ENCODE measurements at places on chromosomes 3 and 15.

DNA sequence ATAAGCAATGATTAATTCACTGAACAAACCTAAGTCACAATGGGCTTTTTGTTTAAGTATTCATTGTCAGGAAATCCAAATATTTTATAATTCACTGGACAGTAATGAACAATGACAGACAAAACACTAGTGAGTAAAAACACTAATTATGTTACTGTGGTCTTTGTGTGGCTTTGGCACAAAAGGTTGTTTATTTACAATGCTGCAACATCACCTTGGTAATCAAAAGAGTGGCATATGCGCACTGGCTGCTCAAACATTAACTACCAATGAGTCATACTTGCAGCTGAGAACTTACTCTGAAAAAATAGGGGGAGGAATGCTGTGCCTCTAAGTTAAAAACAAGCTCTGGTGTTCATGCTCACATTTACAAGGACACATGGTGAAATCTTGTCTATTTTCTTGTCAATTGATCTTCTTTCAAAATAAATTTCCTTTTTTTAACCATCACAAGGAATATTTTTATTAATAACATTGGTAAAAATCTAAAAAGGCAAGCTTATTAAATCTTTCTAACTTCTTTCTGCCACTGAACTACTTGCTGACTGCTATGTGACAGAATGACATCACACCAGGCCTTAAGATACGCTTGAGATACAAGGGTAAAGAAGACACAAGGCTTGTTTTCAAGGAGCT lies 85.2 kb upstream of the PPIB start:
- DNase-seq: no peak

- DNase-seq: peak; percentile 29
Measured at GRCh38 chr3:133038089-133038730, at the start of gene TMEM108. Gene TMEM108 (plus strand): TSS chr3:133038391.

DNA sequence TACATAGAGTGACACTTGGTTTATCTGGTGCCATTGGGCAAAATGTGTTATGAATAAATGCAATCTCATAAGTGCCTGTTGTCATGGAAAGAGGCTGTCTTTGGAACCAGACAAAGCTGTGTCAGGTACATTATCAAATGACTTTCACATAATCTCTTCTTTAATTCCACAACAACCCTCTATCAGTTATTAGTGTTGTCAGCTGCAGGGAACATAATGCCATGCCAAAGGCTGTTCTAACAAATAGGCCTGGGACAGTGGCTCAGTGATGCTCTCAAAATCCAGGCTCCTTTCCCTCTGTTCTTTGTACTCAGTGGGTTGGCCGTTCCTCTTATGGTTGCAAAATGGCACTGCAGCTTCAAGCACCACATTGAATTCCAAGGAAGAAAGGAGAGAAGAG lies 91.8 kb downstream of the ADAMTSL3 start:
- no peak for DNase-seq

DNA sequence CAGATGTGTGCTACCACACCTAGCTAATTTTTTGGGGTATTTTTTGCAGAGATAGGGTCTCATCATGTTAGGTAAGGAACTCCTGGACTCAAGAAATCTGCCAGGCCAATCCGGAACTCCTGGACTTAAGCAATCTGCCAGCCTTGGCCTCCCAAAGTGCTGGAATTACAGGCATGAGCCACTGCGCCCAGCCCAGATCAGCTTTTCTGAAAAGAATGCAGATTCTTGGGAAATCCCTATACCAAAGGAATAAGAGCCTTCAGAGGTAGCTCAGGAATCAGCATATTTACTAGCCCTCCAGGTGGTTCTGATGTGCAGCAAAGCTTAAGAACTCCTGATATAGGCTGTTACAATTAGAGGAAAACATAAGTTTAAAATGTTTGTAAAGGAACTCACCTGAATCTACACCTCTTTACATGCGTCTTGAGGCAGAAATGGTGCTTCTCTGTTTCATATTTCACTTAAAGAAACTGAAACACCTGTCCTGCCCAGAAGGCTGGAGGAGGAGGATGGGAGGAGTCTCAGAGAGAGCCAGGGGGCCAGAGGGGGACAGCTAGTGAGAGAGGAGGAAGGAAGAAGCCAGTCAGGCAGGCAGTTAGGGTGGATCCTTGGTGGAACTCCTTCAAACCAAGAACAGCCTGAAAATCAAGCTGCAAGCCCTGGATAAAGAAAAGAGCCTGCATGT lies at the start of gene XCR1:
Gene XCR1, minus strand, starts transcription at position 463 of the 685 bp plus-strand sequence. CDS start 5,536 bp downstream, outside the sequence.
- no peak for DNase-seq

DNA sequence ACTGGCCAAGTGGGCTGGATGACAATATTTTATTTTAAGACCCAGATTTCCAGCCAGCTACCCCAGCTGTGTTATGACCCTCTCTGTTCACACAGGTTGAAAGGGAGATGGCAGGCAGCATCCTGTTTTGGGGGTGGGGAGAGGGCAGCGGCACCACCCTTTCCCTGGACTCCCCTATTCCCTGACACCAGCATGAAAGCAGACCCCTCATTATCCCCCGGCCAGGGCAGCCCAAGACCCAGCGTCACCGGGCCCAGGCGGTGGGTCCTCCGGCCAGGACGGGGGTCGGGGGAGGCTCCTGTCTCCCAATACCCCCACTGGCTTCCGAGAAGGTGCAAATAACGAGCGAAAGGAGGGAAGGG lies 127.6 kb upstream of the MEF2A start:
- no peak for DNase-seq

GRCh38 chr3:16942955-16943354 lies 58.2 kb downstream of the PLCL2 start:
- DNase-seq: no peak

DNA sequence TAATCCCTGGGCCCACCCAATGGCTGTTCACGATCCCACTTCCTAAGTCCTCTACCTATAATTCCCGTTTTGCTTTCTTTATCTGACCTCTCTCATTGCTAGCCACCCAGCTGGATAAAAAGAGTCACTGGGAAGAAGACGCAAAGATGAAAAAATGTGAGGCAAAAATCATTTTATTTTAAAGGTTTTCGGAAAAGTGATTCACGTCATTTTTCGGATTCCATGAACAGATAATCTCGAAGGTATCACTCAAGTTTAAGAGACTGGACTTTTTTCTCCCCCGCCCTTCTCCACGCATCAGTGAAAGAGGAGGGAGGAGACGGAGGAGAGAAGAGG lies 266.6 kb downstream of the CGGBP1 start:
- no peak for DNase-seq

- DNase-seq: no peak
Measured at GRCh38 chr3:99648516-99648915, 10.1 kb downstream of the COL8A1 start.

DNA sequence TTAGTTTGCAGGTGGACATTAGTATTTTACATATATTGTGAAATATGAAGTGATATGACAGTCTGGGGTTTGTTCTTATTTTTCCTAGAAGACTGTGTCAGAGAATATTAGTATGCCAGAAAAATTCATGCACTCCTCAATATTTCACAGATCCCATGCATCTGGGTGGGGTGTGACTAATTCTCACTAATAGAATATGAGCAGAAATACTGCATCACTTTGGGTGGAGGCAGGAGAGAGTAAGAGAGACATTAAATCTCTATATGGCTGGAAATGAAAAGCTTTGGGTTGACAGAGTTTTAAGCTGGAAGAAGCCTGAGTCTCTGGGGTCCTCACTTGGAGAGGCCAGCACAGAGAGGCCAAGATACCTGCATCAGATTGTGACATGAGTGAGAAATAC lies 101.3 kb upstream of the DPH6 start:
- DNase-seq: no peak

- no peak for DNase-seq
Measured at GRCh38 chr3:71214016-71214415, 369.5 kb downstream of the FOXP1 start.

DNA sequence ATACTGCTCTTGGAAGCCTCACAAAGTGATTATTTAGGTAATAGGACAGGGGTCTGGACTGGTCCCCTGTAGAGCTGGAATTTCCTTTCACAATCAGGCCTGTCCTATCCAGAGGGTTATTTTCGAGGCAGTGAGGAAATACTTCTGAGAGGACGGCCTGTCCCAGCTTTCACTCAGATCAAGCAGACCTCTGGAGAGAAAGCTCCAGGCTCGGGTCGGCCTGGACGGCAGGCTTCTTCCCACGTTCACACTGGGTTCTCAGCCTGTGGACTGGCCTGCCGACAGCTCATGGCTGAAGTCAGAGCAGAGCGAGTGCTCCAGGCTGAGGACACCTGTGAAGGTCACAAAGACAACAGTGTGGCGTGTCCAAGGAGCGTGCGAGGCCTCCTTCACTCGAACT lies 405.3 kb downstream of the VPS13C start:
- no peak for DNase-seq

- no peak for DNase-seq
Measured at GRCh38 chr3:10337323-10338163, 16.6 kb upstream of the SEC13 start.

DNA sequence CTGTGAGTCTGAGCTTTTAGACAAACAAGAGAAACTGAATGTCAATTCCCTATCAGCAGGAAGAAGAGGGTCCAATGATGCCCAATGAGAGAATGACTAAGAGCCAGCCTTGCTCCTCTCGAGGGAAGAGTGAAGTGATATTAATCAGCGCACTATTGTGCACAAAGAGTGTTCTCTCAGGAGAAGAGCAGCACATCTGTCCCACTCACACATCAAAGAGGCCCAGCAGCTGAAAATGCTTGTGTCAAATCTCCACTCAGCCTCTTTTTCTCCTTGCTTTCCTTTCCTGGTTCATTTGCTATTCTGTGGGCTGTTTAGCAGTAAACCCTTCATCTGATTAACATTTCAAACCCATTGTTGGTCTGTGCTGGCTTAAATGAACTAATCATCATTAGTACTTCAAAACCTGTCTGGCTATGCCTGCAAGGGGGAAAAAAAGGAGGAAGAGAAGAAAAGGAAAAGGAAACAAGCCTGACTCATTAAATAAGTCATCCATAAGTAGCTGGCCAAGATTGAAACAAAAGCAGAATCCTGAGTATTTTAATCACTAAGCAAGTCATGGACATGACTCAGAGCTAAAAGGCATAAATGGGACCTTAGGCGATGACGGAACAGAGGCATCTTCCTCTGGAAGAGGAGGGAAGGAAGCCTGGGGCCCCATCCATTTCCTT lies 912.7 kb downstream of the TUSC7 start:
- no peak for DNase-seq

DNA sequence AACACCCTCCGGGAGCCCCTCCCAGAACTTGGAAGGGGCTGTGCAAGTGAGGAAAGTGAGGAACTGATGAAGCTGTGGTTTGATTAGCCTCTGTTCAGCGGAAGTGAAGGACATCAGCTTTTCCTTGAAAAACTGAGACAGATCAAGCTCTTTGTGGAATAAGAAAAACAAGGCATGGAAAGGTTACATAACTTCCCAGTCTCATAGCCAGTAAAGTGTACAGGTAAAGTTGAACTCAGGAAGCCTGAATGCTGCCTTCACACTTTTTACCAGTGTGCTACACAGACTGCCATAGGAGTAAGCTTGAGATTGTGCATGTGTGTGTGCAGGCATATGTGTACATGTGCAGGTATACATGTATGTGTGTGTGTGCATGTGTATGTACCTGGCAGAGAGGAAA lies 293.2 kb downstream of the FGF12 start:
- no peak for DNase-seq

GRCh38 chr3:136835813-136836510 lies 17.0 kb downstream of the SLC35G2 start:
- DNase-seq: no peak

GRCh38 chr15:81105545-81105944 lies 28.5 kb upstream of the CFAP161 start:
- no peak for DNase-seq

GRCh38 chr3:84727616-84728015 lies 231.2 kb upstream of the CADM2 start:
- DNase-seq: no peak

DNA sequence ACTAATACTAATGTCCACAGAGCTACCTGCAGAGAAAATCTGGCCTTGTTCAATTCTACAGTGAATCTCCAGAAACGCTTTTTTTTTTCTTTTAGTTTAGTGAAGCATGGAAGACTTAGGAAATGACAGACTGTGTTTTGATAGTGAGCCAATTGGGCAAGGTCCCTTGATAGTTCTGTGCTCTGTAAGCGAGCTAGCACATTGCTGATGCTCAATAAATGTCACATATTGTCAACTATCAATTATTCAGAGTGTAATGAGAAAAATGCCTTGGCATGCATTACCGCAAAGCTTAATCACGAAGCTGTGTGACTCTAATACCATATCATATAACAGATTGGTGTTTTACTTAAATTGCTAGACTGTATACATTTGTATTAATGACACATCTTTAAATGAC lies 5.2 kb upstream of the C3orf85 start:
- DNase-seq: no peak

- no peak for DNase-seq
Measured at GRCh38 chr15:101122806-101123205, 129.0 kb downstream of the CHSY1 start.

DNA sequence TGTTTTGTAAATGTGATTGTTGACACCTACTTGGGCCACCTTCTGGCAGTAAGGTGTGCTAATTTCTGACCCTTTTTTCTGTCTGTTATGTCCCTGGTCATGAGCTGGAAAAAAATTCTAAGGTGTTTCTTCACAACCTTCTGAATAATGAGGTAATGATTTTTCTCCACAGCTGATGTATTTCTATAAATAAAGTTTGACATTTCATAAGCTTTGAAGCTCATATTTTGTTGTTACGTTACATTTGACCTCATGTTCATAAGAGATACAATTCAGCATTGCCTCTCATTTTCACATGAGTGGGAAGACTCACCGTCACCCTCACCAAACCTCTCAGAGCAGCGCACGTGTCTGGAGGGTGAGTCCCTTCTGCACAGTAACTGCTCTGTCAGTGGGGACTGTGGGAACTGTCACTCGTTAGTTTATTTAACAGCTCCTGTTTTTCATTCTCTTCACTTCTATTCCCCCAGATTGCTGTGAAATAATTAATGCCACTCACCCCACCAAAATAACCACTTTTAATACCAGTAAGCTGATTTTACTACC lies 140.9 kb downstream of the PLCL2 start:
- peak; percentile 10 for DNase-seq

DNA sequence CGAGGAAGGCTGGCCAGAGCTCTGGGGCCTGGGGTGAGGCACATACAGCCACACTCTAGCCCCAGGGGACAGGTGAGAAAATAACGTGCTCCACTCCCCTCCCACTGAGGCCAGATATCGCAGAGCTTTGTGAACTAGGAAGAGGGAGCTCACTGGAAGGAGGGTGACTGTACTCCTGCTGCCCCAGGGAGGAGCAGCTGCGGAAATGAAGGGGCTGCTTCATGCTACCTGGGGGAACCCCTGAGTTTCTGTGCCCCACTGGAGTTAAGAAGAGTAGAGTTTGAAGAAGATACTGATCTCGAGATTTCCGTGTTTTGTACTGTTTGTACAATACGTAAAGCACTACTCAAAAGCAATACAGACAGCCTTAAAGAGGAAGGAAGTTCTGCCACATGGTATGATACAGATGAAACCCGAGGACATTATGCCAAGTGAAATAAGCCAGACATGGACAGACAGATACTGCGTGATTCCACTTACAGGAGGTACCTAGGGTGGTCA lies 44.6 kb downstream of the CMTM6 start:
- DNase-seq: no peak

GRCh38 chr15:72961346-72961745 lies 90.9 kb upstream of the NEO1 start:
- no peak for DNase-seq

- no peak for DNase-seq
Measured at GRCh38 chr15:66765478-66766281, 63.6 kb downstream of the SMAD6 start.
